Stimulated activated CD4-positive, alpha-beta T cell treated with anti-CD3 and anti-CD28 coated beads, TNF-alpha, amount 100 ng/mL, for 24 hours (primary cell): ENCODE measurements at places on chromosomes 5 and 9.

DNA sequence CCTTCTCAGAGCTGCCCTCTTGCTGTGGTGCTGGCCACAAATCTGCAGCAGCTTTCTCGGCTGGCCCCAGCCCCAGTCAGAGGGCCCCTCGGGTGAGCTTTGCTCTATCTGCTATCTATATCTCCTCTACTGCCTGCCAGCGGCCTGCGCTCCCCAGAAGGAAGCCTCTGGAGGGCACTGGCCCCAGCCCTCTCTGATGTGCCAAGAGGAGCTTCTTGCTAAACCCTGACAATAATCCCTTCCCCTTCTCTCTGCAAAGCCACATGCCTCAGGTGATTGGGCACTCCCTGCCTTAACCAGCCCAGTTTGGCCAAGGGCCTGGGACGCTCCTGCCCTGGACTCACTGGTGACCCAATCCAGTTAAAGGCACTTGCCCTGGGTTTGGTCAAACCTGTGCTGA is 42.7 kb downstream of the CAMK2A start:
- DNase-seq = no peak

GRCh38 chr9:127926906-127927200 is 3.7 kb downstream of the PIP5KL1 start:
- DNase-seq = no peak

DNA sequence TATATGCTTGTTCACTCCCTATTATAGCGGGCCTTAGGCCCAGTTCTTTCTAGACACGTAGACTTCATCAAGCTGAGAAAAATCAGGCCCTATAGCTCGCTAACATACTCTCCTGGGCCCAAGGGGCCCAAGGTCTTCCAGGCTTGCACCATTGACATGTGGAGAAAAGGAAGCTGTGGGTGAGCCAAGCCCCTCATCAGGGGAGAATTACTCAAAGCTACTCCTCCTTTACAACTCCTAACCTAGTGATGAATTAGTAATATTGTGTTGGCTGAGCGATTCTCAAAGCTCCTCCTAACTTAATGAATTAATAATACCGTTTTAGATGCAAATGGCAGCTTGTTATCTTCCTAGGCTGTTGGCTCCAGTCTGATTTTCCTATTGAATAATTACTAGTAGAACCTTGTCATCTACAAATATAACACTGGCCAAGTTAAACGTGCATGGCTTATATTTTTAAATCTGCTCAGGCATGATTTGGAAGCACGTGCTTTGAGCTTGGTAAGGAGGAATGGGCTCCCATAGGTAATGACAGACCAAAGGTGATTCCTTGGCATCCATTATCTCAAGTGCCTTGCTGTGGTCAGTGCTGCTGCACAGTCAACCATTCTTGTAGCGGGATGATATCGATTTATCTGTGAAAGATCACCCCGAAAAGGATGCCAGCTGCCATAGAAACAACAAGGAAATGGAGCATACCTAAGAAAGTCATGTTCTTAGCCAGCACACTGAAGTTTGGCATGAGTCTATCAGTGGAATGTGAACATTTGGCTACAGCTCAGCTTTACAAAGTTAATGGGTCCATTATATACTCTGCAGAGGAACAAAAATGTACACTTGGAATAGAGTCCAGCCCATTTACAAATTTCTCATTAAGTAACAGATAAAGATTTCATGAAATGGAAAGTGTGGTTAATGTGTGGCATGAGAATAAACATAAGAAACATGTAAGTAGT is 23.8 kb downstream of the LVRN start:
- DNase-seq = no peak

DNA sequence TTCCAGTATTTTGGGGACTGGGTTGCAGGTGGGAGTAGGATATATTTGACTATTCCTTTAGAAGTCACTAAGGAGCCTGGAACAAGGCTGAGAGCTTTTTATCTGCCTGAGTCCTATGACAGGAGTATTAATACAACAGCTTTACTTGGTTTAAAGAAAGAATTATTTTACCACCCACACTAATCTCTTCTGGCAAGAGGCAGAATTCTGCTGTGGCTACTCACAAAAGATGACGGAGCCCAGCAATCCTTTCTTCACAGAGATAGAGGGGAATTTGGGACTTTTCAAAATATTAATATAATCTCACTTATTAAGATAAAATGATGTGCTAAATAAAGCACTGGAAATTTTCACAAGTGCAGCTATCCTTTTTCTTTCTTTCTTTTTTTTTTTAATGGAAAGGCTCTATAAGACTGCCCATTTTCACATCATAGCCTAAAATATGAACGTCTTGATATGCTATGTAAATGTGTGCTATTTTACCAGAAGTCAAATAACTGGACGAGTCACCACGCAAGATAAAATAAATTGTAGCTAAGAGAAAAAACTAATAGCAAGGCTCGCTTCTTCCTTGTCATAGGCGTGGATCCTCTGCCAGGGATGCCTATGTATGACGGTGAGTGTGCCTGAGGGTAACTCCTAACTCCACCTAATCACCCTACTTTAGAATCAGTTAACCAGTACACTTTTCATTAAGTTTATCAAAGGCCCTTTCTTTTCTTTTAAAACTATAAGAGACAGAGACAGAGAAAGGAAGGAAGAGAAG is 76.3 kb downstream of the ZNF608 start:
- DNase-seq = no peak

GRCh38 chr9:80437825-80438224 is 866.1 kb downstream of the TLE4 start:
- DNase-seq = no peak

DNA sequence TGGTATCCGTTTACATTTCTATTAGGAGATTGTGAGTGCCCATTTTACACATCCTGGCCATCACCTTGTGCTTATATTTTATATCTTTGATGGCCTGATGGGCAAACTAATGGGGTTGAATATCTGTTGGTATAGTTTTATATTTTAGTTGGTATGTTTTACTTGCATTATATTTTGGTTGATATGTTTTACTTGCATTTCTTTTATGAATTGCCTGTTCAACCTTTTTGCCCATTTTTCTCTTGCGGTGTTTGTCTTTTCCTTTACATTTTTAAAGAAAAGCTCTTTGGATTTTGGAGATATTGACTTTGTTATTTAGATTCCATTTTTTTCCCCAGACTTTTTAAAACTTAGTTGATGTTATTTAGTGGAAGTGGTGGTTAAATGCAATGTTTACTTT is 14.6 kb downstream of the ZNF618 start:
- no peak for DNase-seq

GRCh38 chr9:98607152-98607551 is 101.6 kb downstream of the GABBR2 start:
- no peak for DNase-seq

GRCh38 chr5:154368041-154368800 is 77.6 kb upstream of the SAP30L start:
- no peak for DNase-seq

DNA sequence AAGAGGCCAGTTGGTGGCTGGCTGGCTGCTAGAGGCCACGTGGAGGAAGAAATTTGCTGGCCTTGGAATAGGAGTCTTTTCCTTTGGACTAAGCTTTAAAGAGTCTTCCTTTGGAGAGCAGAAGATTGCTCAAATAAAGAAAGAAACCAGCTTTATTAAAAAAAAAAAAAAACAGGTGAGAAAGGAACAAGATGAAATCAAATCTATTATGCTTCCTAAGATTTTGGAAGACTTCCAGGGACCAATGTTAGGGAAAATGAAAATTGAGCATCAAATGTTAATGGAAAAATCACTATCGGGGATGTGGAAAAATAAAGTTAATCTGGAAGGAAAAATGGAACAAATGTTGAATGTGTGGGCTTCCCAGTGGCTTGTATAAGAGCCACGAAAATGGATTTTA is 153.1 kb downstream of the TTC39B start:
- DNase-seq = no peak

DNA sequence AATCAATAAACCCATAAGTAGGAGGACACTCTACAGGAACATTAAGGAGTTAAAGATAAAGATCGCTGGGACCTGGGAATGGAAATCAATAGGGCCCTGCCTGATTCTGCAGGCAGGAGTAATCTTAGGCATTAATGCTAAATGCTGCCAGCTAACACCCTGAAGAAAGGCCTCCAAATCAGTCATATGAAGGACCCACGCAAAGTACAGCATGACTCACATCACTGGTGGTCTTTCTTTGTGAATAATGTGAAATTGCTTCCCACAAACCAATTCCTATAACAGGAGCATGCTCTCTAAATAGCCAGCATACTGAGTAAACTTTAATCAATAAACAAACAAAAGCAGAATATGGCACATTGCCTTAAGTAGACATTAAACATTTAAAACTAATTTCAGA is 172.3 kb downstream of the SEMA5A start:
- DNase-seq = no peak

DNA sequence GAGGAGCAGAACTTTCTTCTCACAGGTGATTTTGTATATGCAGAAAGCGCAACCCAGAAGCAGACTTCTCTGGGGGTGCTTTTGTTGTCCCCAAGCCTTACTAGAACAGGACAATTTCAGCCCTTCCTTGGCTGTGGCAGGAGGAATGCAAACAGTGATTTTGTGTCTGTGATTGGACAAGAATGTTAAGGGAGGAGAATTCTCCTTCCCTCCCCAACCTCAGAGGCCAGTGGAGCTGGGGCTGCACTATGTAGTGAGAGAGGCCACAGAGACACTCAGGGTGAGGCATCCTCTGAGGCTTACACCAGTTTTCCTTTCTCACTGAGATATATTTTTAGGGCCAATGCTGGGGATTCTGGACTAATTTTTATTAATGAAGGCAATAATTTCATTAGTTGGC is 58.8 kb downstream of the ZNF366 start:
- DNase-seq = no peak

DNA sequence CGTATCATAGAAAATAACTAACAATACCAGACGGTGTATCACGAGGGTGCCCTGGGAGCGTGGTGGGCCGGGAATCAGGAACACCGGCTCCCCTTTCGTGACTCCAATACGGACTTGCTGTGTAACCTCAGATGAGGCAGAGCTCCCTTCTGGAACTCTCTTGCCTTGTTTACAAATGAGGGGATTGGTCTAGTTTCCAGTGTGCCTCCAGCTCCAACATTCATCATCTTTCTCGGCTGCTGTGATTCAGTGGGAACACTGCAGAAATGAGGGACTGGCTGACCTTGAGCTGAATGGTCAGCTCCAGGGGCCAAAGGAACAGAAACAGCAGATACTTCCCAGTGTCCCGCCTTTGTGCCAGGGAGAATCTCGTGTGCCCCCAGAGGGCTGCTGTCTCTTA is 22.6 kb upstream of the TGFBI start:
- no peak for DNase-seq

DNA sequence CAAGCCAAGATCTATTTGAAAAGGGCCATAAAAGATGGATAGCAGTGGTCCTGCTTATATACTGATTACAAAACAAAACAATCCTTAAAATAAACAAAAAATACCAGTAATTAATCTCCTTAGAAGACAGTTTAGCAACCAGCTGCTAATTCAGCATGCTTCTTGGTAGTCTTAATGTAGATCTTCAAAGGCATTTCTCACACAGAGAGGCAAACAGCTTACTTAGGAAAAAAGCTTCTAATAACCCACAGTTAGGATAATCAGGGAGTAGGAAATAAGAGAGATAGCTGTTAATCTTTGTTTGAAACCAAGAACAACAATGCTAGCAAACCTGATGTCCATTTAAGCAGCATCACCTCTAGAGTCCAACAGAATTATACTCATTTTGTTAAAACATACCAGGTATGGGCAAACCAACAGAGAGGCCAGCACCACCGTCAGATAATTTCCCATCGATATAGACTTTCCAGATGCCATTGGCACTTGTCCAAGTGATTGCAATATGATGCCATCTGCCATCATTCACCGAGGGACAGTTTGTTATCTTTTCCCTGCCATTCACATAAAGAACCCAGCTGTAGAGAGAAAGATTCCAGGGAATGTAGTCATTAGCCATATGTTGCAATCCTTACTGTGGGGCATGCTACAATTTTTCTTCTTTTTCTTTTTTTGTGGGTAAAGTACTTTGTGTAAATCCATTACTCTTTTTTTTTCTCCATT is 105.6 kb upstream of the TXNDC8 start:
- no peak for DNase-seq

DNA sequence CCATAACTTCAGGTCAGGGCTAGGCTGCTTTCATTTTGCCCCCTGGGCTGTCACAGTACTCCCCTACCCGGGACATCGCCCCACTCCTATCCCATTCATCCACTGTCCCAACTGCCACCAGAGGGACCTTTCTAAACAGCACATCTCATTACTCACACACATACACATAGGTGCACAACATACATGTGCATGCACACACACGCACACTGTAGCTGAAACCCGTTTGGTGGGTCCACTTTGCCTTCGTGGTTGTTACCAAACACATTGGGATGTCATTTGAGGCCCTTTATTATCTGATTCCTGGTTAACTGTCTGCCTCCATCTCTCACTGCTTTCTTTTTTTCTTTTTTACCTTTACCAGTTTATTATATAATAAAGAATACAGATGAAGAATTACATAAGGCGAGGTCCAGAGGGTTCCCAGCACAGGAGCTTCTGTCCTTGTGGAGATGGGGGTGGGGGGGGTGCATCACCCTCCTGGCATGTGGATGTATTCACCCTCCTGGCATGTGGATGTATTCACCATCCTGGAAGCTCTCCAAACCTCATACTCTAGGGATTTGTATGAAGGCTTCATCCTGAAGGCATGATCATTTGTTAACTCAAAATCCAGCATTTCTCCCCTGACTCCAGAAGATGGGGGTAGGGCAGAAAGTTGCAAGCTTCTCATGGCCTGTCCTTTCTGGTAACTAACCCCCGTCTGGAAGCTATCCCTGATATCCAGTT is 186.0 kb downstream of the GOLPH3 start:
- no peak for DNase-seq

DNA sequence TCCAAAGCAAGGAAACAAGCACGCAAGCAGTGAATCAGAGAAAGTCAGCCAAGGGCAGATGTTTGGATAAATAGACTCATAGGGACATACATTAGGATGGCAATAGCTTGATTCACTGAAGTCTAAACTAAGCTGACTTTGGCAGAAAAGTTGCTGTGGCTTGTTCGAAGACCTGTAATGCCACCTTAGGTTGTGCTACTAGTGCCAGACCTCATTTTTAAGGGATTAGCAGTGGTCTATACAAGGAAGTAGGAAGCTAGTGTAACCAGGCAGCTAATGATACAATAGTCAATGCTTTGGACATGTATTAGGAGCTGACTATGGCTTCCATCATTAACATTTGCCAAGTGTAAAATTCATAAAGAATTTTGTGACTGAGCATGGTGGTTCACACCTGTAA is 63.1 kb downstream of the FCHO2 start:
- no peak for DNase-seq

DNA sequence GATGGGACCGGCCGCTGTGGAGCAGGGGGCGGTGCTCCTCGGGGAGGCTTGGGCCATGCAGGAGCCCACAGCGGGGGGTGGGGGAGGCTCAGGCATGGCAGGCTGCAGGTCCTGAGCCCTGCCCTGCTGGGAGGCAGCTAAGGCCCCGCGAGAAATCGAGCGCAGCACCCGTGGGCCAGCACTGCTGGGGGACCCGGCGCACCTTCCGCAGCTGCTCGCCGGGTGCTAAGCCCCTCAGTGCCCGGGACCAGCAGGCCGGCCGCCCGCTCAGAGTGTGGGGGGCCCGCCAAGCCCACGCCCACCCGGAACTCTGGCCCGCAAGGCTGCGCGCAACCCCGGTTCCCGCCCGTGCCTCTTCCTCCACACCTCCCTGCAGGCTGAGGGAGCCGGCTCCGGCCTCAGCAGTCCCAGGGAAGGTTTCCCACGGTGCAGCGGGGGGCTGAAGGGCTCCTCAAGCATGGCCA is 131.5 kb downstream of the SNX18 start:
- no peak for DNase-seq

GRCh38 chr9:4992872-4993271 is 7.8 kb downstream of the JAK2 start:
- DNase-seq = no peak
